ENCODE measurements at places on chromosomes 12 and 14.

DNA sequence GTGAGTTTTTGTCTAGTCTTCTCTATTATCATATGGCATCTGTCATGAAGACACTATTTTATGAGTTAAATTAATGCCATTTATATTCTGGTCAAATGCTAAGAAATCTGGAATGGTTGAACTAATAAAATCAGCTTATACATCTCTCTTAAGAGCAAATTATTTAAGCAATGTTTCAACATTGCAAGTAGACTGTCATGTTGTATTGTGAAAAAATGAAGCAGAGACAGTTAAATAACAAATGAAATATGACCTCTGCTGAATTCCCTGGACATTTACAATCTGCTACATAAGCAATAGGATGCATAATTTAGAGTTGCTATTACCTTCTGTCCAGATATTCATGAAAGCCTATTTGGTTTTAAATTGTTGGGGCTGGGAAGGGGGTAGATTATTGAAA lies 30.6 kb downstream of the NAV3 start:
- DNase-seq, result no peak

- DNase-seq, result no peak
Measured at GRCh38 chr12:116157845-116158267, 119.6 kb downstream of the MED13L start.

DNA sequence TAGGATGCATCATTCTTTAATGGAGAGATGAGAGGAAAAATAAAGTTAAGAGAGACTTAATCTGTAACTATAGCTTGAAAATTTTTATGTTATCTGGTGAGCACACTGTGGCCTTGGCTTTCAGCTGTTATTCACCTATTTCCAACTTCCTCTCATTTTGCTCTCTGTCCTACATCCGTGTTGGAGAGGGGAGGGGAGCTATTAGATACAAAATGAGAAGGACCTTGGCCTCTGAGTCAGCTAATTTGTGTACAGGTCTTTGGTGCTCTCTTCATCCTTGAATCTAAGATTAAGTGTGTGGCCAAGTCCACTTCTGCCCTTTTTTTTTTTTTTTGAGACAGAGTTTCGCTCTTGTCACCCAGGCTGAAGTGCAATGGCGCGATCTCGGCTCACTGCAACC lies 887 bp upstream of the APOBEC1 start:
- no peak for DNase-seq

DNA sequence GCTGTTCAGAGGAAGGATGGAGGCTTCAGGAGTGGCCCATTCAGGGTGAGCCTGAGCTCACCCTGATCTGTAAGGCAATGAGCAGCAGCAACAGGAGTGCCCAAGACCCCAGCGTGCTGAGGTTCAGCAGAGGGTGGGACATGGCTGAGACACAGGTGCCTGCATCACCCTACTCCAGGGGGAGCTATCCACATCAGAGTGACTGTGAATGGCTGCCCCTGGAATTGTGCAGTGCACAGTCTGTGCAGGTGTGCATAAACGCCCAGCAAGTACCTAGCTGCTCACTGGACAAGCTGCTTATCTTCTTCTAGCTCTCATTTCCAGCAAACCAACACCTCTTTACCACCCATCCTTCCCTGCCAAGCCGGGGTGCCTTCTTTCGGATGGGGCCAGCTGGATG lies 140.6 kb upstream of the PRMT8 start:
- no peak for DNase-seq

- DNase-seq, result peak; percentile 14
Measured at GRCh38 chr14:30656190-30656632, 34.1 kb downstream of the SCFD1 start.

DNA sequence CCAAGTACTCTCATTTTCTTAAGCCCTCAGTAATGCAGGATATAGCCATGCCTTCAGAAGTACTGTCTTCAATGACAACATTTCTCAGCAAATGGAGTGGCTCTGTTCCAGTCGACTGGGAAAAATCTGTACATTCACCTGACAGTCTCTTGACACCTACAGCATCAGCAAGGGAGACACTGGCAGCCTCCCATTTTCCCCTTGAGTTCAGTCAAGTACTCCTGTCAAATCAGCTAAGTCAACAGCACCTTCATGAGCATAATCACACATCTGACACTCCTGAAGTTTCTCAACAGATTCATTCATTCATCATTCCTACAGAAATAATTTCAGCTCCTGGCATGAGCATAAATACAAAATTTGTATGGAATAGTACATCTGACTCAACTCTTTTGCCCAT lies 46.1 kb downstream of the INTS13 start:
- no peak for DNase-seq

DNA sequence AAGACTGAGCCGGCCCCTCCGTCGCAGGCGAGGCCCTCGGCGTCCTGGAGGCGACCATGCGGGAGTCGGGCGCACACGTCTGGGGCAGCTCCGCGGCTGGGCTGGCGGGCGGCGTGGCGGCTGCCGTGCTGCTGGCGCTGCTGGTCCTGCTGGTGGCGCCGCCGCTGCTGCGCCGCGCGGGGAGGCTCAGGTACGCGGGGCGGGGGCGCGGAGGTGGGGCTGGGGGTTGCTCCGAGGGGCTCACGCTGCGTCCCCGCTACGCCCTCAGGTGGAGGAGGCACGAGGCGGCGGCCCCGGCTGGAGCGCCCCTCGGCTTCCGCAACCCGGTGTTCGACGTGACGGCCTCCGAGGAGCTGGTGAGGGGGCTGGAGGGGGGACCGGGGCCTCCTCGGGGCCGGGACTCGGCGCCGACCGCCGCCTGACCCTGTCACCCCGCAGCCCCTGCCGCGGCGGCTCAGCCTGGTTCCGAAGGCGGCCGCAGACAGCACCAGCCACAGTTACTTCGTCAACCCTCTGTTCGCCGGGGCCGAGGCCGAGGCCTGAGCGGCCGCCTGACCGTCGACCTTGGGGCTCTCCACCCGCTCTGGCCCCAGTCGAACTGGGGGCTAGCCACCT lies 7.8 kb downstream of the AMN start:
- no peak for DNase-seq

DNA sequence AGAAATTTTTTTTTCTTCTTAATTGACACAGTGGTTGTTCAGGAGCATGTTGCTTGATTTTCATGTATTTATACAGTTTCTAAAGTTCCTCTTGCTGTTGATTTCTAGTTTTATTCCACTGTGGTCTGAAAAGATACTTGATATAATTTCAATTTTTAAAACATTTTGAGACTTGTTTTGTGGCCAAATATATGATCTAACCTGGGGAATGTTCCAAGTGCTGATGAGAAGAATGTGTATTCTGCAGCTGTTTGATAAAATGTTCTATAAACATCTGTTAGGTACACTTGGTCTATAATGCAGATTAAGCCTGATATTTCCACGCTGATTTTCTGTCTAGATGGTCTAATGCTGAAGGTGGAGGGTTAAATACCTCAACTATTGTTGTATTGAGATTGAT lies 151.4 kb upstream of the IFNG-AS1 start:
- DNase-seq, result no peak

- no peak for DNase-seq
Measured at GRCh38 chr14:90991690-90992443, 68.6 kb downstream of the RPS6KA5 start.

- DNase-seq, result peak; percentile 41
Measured at GRCh38 chr14:51527073-51527472, 124.6 kb upstream of the FRMD6 start.

DNA sequence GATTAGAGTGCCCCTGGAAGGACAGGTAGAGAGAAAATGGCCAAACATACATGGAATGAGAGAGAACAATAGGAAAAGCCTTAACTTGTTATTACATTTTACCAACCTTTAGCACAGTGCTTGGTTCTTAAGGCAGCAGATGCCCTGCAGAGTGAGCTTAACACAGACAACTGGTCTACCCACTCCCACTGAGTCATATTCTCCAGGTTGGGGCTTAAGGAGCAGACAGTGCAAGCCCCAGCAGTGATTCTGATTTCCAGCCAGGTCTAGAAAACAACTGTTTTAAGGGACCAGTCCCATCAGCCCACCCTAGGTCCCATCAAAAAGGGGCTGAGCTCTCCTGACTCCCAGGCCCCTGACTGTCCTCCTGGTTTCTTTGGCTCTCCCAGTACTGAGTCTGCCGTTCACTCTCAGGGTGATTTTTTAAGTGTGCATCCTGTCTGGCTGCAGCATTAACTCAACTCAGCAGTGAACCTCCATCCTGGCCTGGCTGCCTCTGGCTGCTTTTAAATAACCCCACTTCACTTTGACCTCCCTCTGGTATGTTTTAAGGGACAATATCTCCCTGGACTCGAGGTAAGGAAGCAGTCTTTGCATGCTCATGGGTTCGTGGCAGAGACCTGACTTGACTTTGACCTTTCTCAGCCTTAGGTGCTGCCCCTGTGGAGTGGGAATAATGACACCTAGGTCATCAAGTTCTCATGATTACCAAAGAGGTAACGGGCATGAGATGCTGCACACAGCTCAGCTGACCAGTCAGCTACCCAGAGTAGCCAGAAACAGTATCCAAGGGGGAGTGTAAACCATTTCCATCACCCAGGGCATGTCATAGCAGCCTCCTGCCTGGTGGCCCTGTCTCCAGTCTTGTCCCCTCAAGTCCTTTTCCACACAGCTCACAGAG lies 210.7 kb upstream of the PWP1 start:
- DNase-seq, result no peak

- no peak for DNase-seq
Measured at GRCh38 chr14:61501714-61502458, 180.5 kb downstream of the PRKCH start.

DNA sequence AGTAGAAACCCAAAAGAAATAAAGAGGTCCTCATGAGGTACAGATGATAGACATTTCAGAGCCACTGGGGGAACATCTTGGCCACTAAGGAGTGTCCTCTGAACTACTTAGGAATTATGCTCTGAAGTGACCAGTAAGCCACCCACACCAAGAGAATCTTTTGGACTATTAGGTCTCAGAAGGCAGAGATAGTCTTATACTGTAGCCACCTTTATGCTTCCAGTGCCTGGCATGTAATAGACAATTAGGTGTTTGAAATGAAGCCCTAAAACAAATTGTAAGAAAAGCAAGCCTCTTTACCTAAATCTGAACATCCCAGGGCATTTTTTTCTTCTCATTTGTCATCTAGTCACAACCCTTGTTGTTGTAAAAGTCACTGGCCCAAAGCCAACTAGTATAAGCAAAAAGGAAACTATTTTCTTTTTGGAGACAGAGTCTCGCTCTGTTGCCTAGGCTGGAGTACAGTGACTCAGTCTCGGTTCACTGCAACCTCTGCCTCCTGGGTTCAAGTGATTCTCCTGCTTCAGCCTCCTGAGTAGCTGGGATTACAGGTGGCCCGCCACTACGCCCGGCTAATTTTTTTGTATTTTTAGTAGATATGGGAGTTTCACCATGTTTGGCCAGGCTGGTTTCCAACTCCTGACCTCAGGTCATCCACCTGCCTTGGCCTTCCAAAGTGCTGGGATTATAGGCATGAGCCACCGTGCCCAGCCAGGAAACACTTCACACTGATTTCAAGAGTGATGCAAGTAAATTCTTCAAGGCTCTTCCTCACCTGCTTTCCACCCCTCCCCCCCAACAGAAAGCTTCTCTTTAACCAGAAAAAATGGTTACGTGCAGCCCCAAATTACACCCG lies 11.1 kb downstream of the PLEKHA5 start:
- DNase-seq, result no peak

DNA sequence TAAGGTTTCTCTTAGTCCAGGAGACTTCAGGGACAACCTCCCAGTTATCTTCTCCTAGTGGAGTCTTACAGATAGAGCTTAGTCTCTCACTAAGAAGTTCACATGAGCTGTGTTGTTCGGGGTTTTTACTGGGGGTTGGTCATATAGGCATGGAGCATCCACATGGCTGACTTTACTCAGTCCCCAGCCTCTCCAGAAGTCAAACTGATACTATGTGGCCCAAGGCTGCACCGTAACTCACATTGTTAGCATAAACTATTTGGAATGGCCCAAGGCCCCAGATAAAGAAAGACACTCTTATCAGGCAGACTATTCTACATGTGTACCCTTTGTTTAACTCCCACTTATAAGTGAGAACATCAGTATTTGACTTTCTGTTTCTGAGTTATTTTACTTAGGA lies 23.2 kb downstream of the GPR137C start:
- no peak for DNase-seq

GRCh38 chr14:103880348-103881267 lies 33.2 kb upstream of the PPP1R13B start:
- DNase-seq, result peak; percentile 40

DNA sequence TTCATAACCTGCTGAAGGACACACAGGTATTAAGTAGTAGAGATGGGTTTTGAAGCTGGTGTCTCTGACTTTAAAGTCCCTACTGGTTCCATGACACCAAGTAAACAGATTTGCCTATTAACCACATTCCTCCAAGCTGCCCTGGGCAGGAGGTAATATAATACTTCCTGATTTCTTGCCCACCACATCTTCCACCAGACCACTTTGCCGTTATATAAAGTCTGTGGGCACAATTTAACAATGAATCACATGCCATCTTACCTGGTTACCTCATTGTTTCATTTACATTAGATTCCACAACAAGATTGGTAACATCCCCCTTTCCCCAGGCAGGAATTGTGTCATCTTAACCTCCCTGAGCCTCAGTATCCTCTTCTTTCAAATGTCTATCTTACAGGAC lies 900 bp upstream of the LRRC23 start:
- DNase-seq, result no peak

GRCh38 chr12:16520328-16520727 lies 85.6 kb downstream of the LMO3 start:
- no peak for DNase-seq

GRCh38 chr14:65993103-65993502 lies 493.1 kb upstream of the CCDC196 start:
- DNase-seq, result no peak

- no peak for DNase-seq
Measured at GRCh38 chr14:75661499-75661814, 411 bp downstream of the TTLL5 start.

DNA sequence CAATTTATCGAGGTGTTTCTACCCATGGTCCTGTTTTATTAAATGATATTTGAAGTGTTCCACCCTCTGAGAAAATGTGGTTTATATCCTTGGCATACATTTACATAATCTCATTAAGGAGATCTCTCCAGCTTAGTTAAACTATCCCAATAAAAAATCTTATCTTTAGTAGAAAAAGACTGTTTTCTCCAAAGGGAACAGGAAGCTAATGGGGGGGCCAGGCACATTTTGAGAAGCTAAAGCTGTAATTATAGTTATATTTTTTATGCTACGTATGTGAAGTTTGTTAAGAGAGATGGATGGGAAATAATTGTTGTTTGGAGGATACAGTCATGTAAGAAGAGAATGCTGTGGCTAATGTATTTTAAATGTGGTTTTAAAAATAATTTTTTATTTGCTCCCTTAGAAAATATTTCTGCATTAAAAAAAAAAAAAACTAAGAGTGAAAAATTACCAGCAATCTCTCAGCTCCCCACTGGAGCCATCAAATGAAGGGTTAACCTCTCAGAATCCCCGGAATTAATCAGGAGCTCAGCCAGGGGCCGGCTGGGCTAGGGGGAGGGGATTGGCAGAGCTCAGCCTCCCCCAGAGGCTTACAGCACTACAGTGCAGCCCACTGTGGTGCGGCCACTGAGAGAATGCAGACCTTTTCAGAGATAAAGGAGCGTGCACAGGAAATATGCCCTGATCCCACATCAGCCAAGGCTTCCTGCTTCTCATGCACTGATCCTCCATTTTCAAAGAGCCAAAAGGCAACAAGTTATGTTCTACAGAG lies 185.8 kb downstream of the EGLN3 start:
- no peak for DNase-seq

All from fibroblast of the conjunctiva (primary cell).